ENCODE measurements at places on chromosomes 3 and 15.

GRCh38 chr3:120850381-120851295 is 57.4 kb upstream of the STXBP5L start:
- DNase-seq = no peak

GRCh38 chr3:81891055-81891895 is 129.8 kb upstream of the GBE1 start:
- no peak for DNase-seq

DNA sequence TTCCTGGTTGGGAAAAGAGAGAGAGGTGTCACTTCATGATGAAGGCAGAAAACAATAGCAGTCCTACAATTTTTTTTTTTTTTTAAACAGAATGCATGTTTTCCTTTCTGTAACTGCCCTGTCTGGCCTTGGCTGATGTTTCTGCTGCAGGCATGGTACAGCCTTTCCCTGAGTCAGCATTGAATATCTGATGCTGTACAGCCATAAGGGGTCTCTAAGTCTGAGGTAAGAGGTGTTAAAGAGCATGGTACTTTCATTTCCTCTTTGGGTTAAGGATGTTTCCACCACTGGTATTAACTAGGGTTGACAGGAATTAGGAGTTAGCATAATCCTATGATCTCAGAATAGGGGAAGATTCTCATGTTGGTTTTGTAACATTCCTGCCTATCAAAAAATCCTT is 147.4 kb downstream of the CHST2 start:
- no peak for DNase-seq

GRCh38 chr15:80114114-80114513 is 38.7 kb upstream of the FAH start:
- no peak for DNase-seq

GRCh38 chr3:59654480-59655417 is 604.9 kb upstream of the CFAP20DC start:
- no peak for DNase-seq

- no peak for DNase-seq
Measured at GRCh38 chr15:75661756-75662140, 14.0 kb downstream of the SNX33 start.

GRCh38 chr15:81168131-81168526 is 28.6 kb upstream of the IL16 start:
- no peak for DNase-seq

DNA sequence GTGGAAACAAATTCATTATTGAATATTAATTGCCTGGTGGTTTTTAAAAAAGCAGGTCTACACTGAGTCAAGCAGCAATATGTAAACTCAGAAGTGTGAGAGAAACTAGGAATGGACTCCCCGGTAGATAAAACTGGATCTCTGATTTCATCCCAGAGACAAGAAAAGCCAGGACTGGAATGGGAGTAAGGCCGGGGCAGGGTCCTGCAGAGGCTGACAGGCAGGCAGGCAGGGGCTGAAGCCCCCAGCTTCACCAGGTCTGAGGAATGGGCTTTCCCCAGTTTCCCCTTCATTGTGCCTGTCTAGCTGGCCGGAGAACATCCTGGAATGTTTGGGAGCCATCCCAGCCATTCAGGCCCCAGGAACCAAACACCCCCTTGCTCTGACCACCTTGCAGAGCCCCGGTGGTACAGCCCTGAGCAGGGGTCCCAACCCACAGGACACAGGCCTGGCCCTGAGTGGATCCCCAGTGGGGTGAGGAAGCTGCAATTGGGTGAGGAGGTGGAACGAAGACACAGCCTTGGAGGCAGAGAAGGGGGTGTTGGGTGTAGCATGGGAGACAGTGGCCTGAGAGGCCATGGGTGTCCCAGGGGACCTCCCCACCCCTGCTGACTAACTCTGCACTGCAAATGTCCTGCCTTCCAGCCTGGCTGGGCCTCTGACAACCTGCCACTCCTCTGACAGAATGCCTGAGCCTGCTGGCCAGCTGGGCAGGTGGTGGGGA is 31.7 kb upstream of the XYLB start:
- no peak for DNase-seq

GRCh38 chr3:72134989-72135451 is 350.1 kb upstream of the PROK2 start:
- no peak for DNase-seq

GRCh38 chr3:190375246-190375645 is 12.7 kb upstream of the CLDN16 start:
- DNase-seq = no peak

- no peak for DNase-seq
Measured at GRCh38 chr15:49387471-49387870, 35.6 kb upstream of the FGF7 start.

DNA sequence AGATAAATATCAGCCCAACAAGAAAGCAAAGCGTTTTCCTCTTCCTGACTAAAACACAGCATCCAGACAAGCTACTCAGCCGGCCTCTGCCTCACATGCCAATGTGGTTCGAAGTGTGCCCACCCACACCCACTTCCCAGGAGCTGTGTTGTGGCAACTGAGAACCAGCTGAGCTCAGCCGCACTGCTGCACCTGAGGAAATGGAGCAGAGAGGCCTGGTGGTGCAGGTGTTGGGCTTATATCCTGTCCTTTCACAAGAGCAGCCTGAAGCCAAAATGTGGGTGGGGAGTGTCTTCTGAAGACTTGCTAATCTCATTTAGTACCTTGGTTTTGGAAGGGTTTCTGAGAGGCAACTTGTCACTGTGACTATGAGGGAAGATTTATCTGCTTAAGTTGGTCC is 23.0 kb upstream of the RETNLB start:
- DNase-seq = peak; percentile 68

DNA sequence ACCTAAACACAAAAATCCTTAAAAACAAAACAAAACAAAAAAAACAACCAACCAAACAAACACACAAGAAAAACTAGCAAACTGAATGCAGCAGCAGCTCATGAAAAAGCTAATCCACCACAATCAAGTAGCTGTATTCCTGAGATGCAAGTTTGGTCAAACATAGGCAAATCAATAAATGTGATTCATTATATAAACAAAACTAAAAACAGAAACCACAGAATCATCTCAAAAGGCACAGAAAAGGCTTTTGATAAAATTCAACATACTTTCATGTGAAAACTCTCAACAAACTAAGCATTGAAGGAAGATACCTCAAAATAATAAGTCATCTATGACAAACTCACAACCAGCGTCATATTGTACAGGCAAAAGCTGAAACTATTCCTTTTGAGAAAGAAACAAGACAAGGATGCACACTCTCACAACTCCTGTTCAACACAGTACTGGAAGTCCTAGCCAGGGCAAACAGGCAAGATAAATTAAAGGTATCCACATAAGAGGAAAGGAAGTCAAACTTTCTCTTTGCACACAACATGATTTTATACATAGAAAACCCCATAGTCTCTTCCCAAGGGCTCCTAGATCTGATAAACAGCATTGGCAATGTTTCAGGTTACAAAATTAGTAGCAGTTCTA is 495.1 kb upstream of the SGO1 start:
- DNase-seq = no peak

DNA sequence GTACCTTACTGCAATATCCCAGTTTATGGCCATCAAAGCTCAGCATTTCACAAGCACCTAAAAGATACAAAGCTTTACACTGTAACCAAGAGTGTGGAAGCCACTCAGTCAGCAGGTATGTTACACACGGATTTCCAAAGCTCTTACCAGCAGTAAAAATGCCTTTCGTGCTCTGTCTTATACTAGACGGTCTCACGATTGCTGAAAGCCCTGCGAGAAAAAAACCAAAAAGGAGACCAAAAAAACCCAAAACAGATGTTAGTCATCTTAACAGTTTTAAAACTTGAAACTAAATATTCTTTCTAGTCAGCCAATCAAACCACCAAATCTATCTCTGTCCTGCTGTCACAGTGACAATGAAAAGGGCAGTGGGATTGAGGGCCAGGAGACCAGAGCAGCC is 39.0 kb downstream of the TAMM41 start:
- no peak for DNase-seq

DNA sequence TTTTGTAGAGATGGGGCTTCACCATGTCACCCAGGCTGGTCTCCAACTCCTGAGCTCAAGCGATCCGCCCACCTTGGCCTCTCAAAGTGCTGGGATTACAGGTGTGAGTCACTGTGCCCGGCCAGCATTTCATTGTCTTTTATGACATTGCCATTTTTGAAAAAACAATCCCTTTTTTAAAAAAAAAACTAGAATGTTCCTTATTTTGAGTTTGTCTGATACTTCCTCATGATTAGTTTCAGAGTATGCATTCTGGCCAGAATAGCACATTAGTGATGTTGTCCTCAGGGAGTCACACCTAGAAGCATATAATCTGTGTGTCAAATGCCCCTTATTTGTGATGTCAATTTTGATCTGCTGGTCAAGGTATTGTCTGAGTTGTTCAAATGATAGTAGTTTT is 21.2 kb upstream of the NMD3 start:
- no peak for DNase-seq

- DNase-seq = no peak
Measured at GRCh38 chr3:109115451-109115850, 2.5 kb downstream of the MORC1 start.

- no peak for DNase-seq
Measured at GRCh38 chr3:105790534-105790933, 78.3 kb downstream of the CBLB start.

DNA sequence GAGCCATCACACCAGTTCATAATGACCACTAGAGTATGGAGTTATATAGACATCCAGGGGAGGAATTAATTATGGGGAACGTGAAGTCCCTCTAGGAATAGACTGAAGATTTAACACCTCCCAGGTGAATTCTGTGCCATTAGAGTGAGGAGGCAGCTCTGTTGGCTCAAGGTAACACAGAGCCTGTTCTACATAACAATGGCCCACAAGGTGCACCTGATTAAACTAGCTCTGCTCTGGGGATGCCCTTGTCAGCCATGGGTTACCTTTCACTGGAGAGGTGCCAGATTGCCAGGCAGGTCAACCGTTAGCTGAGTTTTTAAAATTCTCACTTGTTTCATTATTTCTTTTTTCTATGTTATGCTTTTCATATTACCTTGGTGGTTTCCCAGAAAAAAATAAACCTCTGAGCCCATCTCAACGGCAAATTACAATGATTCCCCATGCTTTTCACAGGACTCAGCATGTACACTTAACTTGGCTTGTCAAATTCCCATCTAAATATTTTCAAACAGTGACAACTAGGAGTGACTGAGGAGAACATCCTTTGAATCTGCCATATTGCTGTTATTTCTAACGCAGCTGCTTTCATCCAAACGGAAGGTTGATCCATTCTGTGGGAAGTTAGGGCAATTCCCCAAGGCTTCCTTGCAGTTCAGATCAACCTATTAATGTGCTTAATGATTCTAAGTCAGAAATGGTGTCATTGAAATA is 512.9 kb downstream of the MCTP2 start:
- no peak for DNase-seq

GRCh38 chr3:79810092-79810491 is 42.3 kb upstream of the ROBO1 start:
- DNase-seq = no peak

DNA sequence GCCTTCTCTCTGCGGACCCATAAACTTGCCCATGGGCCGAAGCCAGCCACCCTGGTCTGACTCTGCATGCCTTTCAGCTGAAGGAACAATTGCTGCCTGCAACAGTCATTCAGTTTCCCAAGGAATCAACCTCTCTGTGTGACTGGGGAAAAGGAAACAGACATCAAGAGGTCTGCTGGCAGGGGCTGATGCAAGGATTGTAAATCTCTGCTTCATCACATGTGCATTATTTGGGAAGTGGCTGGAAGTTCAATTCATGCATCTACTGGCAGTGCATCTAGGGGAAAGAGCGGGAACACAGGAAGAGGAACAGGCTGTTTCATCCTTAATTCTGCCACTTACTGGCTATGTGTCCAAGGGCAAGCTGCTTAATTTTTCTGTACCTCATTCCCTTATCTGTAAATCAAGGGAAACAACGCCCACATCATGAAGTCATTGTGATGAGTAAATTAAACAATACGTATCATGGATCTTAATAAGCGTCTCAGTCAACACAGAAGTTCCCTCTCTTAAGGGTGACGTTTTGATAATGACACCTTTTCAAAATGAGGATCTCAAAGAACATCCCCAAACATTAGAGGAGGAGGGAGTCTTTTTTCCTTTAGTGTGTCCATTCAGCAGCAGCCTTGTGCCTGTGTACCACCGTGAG is 17.4 kb upstream of the ADPGK start:
- no peak for DNase-seq

GRCh38 chr3:11706604-11707003 is 62.9 kb upstream of the VGLL4 start:
- DNase-seq = no peak

GRCh38 chr3:110528305-110529121 is 543.1 kb upstream of the NECTIN3 start:
- no peak for DNase-seq

- DNase-seq = no peak
Measured at GRCh38 chr15:50251638-50252182, 13.8 kb downstream of the HDC start.

DNA sequence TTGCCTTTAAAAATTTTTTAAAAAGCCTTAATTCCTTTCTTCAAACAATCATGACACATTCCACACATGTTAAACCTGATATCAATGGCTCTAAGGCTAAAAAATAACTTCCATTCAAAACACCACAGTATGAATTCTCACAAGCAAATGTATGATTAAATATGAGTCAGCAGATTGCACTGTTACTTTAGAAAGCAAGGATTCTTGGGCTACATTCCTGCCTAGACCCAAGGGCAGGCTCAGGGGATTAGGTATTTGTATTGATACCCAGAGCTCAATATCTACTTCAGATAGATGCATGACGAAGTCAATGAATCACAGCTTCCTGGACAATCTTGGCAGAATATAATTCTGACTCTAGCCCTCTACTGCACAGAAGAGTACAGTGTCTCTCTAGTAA is 65.7 kb downstream of the RARB start:
- no peak for DNase-seq

- no peak for DNase-seq
Measured at GRCh38 chr15:81054236-81054635, 53.5 kb downstream of the TLNRD1 start.

DNA sequence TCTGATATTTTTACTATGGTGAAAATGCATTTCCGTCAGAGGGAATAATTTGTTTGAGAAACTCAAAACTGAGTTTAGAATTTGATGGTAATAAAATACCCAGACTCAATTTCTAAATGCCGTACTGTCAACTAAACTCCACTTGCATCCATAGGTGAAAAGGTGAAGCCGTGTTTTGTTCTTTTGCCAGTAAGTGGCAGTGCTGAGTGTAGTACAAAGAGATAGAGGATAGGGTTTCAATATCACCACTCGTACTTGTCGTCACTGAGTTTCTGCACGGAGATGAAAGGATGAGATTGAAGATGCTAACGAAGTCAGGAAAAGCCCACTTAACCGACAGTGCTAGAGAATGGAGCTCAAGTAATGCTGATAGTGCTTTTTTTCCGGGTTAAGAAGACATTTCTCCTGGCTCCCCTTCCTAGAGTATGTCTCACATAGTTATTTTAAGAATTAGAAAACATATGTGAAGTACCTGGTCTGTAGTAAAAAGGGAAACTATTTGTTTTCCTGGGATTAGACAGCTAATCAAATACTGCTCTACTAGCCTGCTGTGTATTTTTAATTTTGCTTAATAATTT is 345.1 kb downstream of the IL5RA start:
- DNase-seq = no peak

All from activated effector memory CD4-positive, alpha-beta T cell treated with anti-CD3 and anti-CD28 coated beads, Interleukin-2, amount 50 U/mL, for 16 hours (primary cell).